CD4-positive, alpha-beta T cell treated with Interleukin-4 for 4 hours (primary cell): ENCODE measurements at places on chromosomes 7 and 10.

GRCh38 chr10:105288026-105288425, 646.9 kb downstream of the SORCS3 start:
- no peak for DNase-seq

GRCh38 chr7:961546-962400, 7.3 kb upstream of the ADAP1 start:
- DNase-seq, result no peak

- DNase-seq, result no peak
Measured at GRCh38 chr10:65570143-65571010, 1355.5 kb upstream of the LRRTM3 start.

DNA sequence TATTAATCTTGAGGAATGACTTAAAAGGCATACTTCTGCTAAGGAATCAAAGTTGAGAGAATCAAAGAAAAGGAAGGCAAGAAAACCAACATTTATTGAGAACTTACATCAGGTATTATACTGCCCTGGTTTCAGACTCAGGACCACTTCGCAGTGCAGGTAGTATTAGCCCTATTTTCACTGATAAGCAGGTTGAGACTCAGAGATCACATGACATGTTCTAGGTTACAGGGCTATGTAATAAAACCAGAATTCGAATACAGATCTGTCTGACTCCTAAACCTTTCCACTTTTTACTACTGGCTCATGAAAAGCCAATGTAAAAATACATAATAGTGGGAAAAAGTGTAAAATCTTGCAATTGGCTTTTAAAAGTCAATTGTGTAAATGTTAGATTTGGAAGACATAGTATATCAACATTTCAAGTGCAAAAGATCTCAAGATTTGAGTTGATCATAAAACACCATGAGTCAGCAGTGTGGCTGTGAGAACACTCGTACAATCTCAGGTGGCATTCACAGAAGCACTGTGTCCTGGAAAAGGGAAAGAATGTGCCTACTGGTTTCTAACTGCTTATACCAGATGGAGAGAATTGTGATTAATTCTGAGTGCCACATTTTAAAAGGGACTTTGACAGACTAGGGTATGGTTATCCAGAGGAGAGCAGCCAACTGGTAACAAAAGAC, 195.8 kb upstream of the MKLN1 start:
- no peak for DNase-seq

DNA sequence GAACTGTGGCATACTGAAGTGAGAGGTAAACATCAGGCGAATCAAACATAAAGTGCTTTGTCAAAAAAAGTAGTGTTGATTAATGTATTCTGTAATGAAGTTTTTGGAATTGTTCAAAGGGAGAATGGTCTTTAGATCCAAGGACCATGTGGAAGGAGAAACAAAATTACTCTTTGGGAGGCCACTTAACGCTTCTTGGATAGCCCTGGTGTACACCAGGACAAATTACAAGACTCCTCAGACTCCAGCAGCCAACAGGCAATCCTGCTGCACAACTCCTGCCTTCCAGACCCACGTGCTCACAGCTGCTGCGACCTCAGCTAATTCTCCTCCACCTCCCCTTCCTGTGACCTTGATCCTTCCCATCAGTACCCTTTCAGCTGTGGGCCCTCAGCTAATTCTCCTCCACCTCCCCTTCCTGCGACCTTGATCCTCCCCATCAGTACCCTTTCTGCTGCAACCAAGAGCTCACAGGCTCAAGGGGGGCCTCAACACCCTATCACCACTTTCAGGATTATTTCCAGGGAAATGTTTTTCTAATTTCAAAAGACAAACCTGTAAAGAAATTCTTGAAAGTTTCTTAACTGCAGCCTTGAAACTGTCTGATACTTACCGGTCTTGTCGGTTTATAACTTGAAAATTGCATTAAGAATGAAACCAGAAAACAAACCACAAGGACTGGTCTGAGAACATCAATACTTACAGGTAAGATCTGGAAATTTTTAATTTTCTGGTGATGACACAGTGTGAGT, 29.7 kb upstream of the DDC start:
- DNase-seq, result no peak

GRCh38 chr7:43764039-43764761, 5.7 kb downstream of the BLVRA start:
- no peak for DNase-seq

DNA sequence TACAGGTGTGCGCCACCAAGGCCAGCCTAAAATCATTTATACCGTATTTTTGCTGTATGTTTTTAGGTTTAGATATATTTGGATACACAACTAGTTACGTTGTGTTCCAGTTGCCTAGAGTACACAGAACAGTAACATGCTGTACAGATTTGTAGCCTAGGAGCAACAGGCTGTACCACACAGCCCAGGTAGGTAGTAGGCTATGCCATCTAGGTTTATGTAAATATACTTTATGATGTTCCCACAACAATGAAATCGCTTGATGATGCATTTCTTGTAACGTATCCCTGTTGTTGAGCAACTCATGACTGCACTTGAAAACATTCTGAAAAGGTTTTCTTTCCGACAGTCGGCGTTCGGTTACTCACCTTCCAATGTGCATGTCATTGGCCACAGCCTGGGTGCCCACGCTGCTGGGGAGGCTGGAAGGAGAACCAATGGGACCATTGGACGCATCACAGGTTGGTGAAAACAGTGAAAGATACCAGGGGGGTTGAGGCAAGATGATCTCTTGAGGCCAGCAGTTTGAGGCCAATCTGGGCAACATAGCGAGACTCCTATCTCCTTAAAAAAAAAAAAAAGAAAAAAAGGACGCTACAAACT, 7.7 kb downstream of the PNLIP start:
- no peak for DNase-seq

GRCh38 chr7:82335927-82336326, 107.7 kb downstream of the CACNA2D1 start:
- no peak for DNase-seq

DNA sequence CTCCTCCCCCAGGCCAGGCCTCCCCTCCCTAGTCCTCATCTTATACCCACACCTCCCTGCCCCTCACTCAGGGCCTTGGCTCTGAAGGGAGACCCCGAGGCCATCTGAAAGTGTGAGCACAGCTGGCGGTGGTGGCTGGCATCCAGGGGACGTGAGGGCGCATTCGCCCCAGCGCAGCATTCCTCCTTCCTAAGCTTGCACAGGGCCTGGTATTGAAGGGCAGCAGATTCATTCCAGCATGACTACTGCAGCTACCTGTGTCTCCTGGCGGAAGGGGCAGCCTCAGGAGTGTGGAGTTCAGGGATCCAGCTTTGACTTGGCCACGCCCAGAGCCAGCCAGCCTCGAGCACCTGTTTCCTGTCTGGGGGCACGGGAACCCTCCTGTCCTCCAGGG, 72.6 kb downstream of the PARP12 start:
- DNase-seq, result no peak
